ENCODE measurements at places on chromosomes 12 and 14.

- no peak for DNase-seq
Observed at GRCh38 chr12:44431647-44432343, 444.3 kb downstream of the NELL2 start.

DNA sequence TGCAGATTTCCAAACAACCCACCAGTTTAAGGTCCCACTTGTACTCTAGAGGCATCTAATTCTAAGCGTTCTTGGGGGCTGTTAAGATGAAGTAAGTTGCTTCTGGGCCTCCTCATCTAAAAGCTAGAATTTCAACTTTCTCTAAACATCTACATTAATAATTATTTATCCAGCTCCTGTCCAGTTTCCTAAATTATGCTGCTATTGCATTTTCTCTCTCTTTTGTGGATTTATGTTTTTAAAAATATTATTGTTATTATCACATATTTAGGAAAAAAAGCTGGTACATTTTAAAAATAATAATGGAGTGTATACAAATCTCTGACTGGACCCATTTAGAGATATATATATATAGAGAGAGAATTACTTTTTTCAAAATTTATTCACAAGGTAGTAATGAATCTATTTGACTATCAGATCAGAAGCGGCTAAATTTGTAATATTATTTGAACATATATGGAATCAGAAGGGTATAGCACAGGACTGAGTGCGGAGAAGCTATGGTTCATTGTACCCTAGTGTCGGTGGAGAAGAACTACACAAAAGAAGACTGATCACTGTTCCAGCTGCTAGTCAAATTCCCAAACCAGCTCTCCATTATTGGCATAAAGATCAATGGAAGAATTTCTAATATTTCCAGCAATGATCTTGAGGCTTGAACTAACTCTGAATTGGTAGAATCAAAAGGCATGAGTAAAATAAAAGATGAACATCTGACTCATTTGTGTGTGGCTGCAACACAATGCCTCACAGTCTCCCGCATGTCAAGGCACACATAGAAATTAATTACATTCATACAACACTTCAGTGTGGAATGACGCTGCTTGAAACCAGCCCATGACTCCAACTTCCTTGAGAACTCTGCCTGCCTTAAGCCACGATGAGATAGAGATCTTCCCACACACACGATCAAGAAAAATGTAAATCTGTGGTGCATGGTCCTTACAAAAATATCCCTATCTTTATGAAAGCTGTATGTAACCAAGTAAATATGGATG, 433.4 kb upstream of the OR4E1 start:
- no peak for DNase-seq

GRCh38 chr14:103503296-103503695, 19.3 kb downstream of the CKB start:
- no peak for DNase-seq

- no peak for DNase-seq
Observed at GRCh38 chr12:92911339-92911738, 17.8 kb downstream of the EEA1 start.

GRCh38 chr14:100058777-100059437, 6.3 kb upstream of the EVL start:
- DNase-seq = no peak

- DNase-seq = no peak
Observed at GRCh38 chr12:74401966-74402365, 135.7 kb upstream of the ATXN7L3B start.

DNA sequence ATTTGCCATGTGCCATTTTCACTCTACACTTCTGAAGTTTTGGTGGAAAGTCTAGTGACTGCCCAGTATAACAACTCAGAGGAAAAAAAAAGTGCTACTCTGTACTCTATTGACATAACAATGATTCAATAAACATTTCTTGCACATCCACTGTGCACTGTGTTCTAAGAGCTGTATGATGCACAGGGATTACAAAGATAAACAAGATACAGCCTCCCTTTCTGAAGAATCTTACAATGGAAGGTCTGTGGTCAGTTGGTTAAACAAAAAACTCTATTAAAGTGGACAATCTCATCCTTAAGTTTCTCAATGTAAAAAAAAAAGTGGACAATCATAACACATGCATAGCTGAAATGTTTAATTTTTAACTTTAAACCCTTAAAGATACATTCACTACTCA, 105.7 kb upstream of the RASSF8 start:
- no peak for DNase-seq

DNA sequence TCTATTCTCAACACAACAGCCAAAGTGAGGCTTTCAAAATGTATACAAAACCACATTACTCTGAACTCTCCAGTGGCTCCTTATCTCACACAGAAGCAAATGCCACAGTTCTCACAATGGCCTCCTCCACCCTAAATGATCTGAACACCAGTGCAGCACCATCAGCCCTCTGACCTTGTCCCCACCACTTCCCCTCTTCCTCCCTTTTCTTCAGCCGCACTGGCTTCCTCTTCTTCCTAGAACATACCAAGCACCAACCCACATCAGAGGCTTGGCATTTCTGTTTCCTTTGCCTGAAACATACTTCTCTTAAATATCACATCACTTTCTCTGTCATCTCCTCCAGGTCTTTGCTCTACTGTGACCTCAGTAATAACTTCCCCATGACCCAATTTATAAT, 66.3 kb downstream of the GPR135 start:
- no peak for DNase-seq

DNA sequence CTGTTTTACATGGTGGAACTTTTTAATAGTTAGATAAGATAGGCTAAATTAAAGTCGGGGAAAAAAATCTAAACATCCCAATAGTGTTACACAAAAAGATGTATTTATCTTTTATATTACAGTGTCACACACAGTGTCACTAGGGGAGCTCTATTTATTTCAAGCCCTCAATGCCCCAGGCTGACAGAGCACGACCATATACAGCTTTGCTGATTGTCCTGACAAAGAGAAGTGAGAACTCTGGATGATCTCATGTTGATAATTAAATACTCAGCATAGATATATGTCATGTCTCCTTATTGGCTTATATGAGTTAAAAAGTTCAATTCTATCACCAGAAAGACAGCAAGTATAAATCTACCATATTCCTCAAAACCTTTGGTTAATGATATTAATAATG, 594.3 kb downstream of the LRFN5 start:
- no peak for DNase-seq

DNA sequence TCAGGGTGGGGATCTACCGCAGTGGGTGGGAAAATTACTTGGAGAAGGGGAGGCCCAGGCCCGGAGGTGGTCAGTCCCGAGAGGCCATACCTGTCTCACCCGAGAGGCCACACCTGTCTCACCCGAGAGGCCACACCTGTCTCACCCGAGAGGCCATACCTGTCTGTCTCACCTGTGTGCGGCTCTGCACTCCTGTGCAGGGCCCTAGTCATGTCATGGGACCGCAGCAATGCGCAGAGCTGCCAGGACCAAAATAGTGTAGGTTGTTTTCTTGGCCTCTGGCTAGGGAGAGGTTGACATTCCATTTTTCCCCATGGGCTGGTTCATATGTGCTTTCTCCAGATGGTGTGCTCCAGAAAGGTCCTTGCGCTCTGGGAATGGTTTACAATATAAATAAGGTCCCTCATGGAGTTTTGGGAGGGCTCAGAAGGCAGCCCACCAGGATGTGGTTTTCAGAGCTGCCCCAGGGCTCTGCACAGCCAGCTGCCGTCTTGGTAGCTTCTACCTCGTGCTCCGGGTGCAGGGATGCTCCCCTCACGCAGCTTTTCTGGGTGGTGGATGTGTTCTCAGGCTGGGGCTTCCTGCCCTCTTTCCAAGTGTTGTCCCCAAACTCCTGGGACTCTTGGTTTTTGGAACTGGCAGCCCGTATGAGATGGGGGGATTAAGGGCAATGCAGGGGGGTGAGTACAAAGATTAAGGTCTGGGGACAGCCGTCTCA, 58.2 kb downstream of the CACNA1C start:
- no peak for DNase-seq

GRCh38 chr14:51139121-51139681, 44.3 kb upstream of the TRIM9 start:
- DNase-seq = peak; percentile 13

- DNase-seq = peak; percentile 45
Observed at GRCh38 chr12:107818984-107819383, 44.5 kb downstream of the ASCL4 start.

DNA sequence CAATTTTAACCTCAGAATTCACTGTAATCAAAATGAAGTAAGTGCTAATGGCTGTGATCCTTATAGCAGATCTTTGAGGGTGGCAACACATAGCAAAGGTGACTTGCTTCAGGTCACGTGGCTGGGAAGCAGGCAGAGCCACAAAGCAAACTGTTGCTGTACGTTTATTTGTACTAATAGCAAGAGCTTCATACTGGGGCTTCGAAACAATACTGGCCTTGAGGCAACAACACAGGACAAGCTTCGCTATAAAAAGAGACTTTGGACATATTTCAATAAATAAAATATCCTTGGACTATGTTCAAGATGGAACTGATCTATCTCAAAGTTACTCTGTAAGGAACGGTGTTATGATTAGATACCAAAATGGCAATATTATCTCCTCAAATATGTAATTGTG, 44.6 kb downstream of the MSRB3 start:
- no peak for DNase-seq

GRCh38 chr12:105417732-105418131, 87.2 kb downstream of the C12orf75 start:
- peak; percentile 7 for DNase-seq

DNA sequence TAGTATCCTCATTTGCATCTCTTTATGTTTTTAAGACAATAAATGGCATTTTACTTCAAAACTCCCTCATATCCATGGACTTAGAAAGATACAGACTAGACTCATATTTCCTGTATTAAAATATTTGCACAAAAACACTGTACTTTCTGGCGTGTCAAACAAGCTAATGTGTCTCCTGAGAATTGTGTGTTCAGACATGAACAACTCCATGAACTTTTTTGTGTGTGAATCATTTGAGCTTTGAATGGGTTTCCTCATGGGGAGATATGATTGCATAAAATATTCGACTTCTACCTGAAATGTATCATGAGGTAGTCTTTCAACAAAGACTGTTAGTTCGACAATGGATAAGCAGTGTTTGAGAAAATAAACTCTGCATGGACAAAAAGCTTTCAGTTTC, 58.8 kb downstream of the TMEM30B start:
- no peak for DNase-seq
